Esophagus squamous epithelium (tissue), 5 donors: ENCODE measurements at places on chromosomes 16 and 17. TPM values are rescaled to one million over a fixed set of nuclear protein-coding genes. Genes with fewer than 3 reads are reported as not detected.

The PCGF2 gene
- total RNA-seq = 3.8 TPM

- no peaks in the 10 kb centered on the region for H3K27me3 ChIP-seq
- no peak overlapping the region for H3K27ac ChIP-seq
- no peaks in the 10 kb centered on the region for H3K36me3 ChIP-seq
- no peaks in the 10 kb centered on the region for H3K4me1 ChIP-seq
- DNase-seq = no peak
Measured at GRCh38 chr17:66855204-66855603, 20.3 kb downstream of the CACNG5 start.

The IGSF6 gene
- total RNA-seq = 0.18 TPM

DNA sequence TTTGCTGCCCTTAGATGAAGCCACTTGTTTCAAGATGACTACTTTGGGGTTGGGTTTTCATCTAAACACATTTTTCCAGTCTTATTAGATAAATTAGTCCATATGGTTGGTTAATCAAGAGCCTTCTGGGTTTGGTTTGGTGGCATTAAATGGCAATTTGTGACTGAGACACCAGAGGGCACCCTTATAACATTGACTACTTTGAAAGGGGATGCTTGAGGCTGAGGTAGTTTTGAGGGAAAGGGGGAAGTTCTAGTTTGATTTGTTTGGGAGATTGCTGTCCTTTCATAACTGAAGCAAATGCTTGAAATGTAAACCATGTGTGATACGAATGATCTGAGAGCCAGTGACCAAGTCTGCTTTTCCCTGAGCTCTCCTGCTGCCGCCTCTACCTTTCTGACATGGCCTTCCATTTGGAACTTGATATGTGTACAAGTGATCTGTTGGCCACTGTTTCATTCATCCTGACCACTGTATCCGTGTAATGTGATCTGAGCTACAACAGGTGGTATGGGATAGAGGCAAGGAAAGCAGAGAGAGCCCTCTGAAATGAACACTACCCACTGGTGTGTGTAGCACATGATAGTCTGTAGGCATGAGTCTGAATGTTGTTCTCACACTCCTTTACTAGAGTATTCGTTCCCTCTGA is 5.8 kb upstream of the RARA start:
- no peak for DNase-seq
- no peaks in the 10 kb centered on the region for H3K36me3 ChIP-seq
- peaks cover 45% of the 10 kb centered on the region for H3K4me1 ChIP-seq

The OSGIN1 gene
- 5.0 TPM for total RNA-seq

The TRPV3 gene
- total RNA-seq = 0.76 TPM

GRCh38 chr17:55895112-55895759 is 144.4 kb downstream of the PCTP start:
- no peak overlapping the region for H3K4me3 ChIP-seq
- H3K4me1 ChIP-seq = no peaks in the 10 kb centered on the region
- H3K27me3 ChIP-seq = no peaks in the 10 kb centered on the region
- DNase-seq = no peak
- no peaks in the 10 kb centered on the region for H3K36me3 ChIP-seq
- no peak overlapping the region for H3K27ac ChIP-seq

The OR3A3 gene
- not detected for total RNA-seq

DNA sequence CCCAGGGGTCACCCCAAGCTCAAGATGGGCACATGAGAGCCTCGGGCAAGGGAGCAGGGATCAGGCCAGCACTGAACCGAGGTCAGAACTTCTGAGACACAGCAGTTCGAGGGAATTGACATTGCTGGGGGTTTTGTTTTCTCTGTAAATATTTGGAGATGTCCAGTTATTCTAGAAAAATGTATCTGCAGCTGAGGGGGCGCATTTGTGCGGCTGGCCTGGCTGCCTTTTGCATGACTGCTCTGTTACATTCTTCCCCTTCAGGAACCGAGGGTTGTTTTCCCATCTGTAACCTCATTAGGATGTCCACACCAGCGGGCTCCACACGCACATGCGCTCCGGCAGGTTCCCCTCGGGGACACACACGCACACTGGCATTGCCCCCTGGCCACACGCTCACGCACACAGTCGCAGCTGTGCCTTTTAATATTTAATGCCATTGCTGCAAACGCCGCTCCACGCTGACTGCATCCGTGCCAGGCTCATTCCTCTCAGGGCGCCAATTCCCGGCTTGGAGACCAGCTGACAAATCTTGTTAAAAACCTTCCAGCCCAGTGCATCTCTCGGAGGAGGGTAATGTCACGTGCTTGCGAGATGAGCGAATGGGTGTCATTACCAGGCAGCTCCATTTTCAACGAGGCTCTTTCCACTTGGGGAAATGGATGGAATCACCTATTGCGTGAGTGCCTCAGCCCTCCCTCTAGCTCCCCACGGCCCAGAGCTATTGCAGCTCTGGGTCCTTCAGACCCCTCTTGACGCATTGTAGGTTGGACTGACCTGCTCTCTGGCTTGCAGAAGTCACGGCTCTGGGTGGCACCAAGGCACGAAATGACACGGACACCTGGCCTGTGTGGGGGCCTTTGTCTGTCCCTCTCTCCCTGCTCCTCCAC is 13.1 kb downstream of the CCR7 start:
- DNase-seq = no peak
- H3K4me3 ChIP-seq = no peak overlapping the region
- peak overlapping the region; percentile 86 for H3K27ac ChIP-seq
- H3K27me3 ChIP-seq = no peaks in the 10 kb centered on the region

DNA sequence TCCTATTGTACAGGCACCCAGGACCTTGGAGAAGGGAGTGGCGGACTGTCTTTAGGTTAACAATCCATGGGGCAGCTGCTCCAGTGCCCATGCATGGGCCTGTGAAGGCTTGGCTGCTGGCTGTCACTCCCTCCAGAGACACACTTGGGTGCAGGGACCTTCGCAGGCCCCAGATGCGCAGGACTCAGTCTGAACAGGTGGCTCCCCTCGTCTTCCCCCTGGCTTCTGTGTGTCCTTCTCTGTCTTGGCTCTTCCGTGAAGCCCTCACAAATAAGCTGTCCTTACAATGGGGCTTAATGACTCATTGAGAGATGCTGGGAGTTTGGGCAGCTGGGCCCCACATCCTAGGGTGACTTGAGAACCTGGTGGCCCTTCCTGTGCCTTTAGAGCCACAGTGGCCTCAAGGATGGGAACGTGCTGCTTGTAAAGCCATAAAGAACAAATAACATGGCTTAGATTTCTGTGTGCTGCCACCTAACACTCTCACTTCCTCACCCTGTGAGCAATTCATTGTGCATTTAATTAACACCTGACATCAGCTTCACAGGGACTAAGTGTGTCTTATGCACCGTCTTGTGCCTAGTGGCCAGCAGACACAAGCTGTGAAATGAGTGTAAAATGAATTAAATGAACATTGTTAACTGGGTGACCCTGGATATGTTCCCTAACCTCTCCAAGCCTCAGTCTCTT is 340.7 kb downstream of the SNX29 start:
- H3K4me1 ChIP-seq = peaks cover 61% of the 10 kb centered on the region
- DNase-seq = no peak
- H3K27me3 ChIP-seq = no peaks in the 10 kb centered on the region
- no peak overlapping the region for H3K4me3 ChIP-seq
- no peaks in the 10 kb centered on the region for H3K36me3 ChIP-seq

DNA sequence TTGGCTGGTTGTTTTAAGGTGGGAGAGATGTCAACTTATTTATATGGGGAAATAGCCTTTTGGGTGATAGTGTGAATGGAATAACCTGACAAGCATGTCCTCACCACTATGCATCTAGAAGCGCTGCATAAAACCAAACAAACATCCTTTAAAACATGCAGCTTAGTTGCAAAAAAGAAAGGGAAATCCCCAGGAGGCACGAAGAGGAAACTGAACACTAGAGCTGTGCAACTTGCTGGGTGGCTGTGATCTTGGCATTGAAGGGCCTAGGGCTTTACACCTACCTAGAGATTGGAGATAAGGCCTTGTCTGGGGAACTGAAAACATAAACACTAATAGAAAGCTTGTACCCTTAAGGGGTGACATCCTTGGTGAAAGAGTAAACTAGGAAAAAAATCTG is 7.3 kb downstream of the C16orf54 start:
- no peak overlapping the region for H3K27ac ChIP-seq
- no peaks in the 10 kb centered on the region for H3K36me3 ChIP-seq
- no peak overlapping the region for H3K4me3 ChIP-seq
- no peaks in the 10 kb centered on the region for H3K27me3 ChIP-seq
- H3K4me1 ChIP-seq = no peaks in the 10 kb centered on the region
- no peak for DNase-seq

The TM4SF5 gene
- total RNA-seq = not detected

DNA sequence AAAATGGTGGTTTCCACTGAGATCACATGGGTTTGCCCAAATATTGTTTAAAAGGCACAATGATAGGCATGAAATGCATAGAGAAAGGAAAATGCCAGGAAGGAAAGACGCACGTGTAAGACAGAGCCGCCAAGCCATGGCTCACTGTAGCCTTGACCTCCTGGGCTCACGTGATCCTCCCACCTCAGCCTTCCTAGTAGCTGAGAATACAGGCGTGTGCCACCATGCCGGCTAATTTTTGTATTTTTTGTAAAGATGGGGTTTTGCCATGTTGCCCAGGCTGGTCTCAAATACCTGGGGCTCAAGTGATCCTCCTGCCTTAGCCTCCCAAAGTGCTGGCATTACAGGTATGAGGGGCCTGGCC is 4.0 kb downstream of the BHLHA9 start:
- DNase-seq = no peak
- no peak overlapping the region for H3K27ac ChIP-seq
- peaks cover 90% of the 10 kb centered on the region for H3K27me3 ChIP-seq

GRCh38 chr16:71249399-71249798 is 18.9 kb upstream of the HYDIN start:
- no peak overlapping the region for H3K4me3 ChIP-seq
- no peak for DNase-seq
- no peak overlapping the region for H3K27ac ChIP-seq
- no peaks in the 10 kb centered on the region for H3K4me1 ChIP-seq
- H3K27me3 ChIP-seq = no peaks in the 10 kb centered on the region

The SHBG gene
- not detected for total RNA-seq

DNA sequence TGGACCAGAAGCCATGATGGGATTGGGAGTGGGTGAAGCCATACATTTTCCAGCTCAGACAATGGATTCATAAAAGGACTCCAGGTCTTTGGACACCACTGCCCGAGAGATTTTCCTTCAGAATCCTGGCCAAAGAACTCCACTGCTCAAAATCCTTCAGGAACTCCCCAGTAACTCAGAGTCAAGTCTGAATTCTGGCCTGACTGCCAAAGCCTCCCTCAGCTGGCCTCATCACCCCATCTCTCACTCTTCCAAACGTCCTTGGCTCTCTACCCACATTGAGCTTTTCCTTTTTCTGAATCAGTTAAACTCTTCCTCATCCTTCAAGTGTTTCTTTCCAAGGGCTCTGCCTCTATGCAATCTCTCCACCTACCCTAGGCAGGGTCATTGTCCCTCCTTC is 1.2 kb upstream of the SEPTIN1 start:
- H3K4me1 ChIP-seq = peaks cover 5% of the 10 kb centered on the region
- no peak overlapping the region for H3K27ac ChIP-seq
- H3K36me3 ChIP-seq = no peaks in the 10 kb centered on the region
- H3K27me3 ChIP-seq = no peaks in the 10 kb centered on the region
- DNase-seq = no peak
- no peak overlapping the region for H3K4me3 ChIP-seq

The PAM16 gene
- 40.8 TPM for total RNA-seq

The PIEZO1 gene
- 129 TPM for total RNA-seq

GRCh38 chr17:48052956-48053757 is 5.0 kb downstream of the NFE2L1 start:
- H3K27ac ChIP-seq = peak overlapping the region; percentile 97
- peaks cover 73% of the 10 kb centered on the region for H3K36me3 ChIP-seq
- peaks cover 66% of the 10 kb centered on the region for H3K4me1 ChIP-seq
- peak overlapping the region; percentile 34 for H3K4me3 ChIP-seq

GRCh38 chr17:41150026-41150425 is 401 bp upstream of the KRTAP4-5 start:
- no peak for DNase-seq
- H3K27me3 ChIP-seq = no peaks in the 10 kb centered on the region
- no peaks in the 10 kb centered on the region for H3K4me1 ChIP-seq
- H3K27ac ChIP-seq = no peak overlapping the region
- no peaks in the 10 kb centered on the region for H3K36me3 ChIP-seq

The ACE gene
- 5.8 TPM for total RNA-seq

- H3K36me3 ChIP-seq = no peaks in the 10 kb centered on the region
- DNase-seq = no peak
- H3K27ac ChIP-seq = no peak overlapping the region
- no peak overlapping the region for H3K4me3 ChIP-seq
Measured at GRCh38 chr17:66275651-66276050, 26.8 kb upstream of the PRKCA start.

- DNase-seq = no peak
- no peak overlapping the region for H3K4me3 ChIP-seq
- peaks cover 4% of the 10 kb centered on the region for H3K4me1 ChIP-seq
- no peaks in the 10 kb centered on the region for H3K36me3 ChIP-seq
- H3K27ac ChIP-seq = no peak overlapping the region
Measured at GRCh38 chr17:11610999-11611566, 12.8 kb downstream of the DNAH9 start.

The MEIOB gene
- not detected for total RNA-seq

DNA sequence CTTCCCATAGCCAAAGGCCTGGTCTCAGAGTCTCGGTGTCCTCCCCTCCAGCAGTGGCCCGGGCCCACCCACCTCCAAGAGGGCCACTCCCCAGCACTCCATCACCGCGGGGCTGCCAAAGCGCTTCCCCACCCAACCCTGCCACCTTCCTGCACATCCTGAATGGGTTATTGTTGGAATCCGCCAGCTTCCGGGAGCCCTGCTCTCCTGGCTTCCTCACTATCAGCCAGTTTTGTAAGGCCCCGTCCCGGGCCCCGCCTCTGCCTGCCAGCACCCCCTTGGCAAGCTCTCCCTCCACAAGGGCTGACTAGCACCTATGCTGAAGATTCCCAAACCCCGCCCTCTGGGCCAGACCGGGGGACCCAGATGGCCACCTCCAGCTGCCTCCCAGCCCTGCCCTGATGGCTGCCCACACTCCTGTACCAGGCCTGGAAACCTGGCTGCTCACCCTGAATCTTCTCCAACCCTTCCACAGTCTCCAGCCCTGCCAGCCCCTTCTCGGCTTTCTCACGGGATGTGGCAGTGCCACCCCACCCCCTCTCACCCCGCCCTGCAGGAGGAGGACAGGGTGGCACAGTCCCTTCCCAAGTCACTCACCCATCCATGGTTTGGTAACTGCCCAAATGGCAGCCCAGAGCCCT is 14.4 kb downstream of the MYBBP1A start:
- peaks cover 55% of the 10 kb centered on the region for H3K36me3 ChIP-seq
- H3K27ac ChIP-seq = no peak overlapping the region
- no peak overlapping the region for H3K4me3 ChIP-seq
- no peaks in the 10 kb centered on the region for H3K27me3 ChIP-seq
- no peak for DNase-seq

- peaks cover 25% of the 10 kb centered on the region for H3K4me1 ChIP-seq
- no peaks in the 10 kb centered on the region for H3K36me3 ChIP-seq
- no peak overlapping the region for H3K27ac ChIP-seq
- DNase-seq = no peak
Measured at GRCh38 chr16:87368029-87368770, 15.4 kb downstream of the FBXO31 start.

GRCh38 chr17:9016941-9017552 is 4.3 kb upstream of the NTN1 start:
- H3K27ac ChIP-seq = no peak overlapping the region
- DNase-seq = no peak
- no peaks in the 10 kb centered on the region for H3K27me3 ChIP-seq
- H3K4me3 ChIP-seq = no peak overlapping the region
- no peaks in the 10 kb centered on the region for H3K36me3 ChIP-seq
- peaks cover 21% of the 10 kb centered on the region for H3K4me1 ChIP-seq
